ENCODE measurements at places on chromosomes 12 and 14.

DNA sequence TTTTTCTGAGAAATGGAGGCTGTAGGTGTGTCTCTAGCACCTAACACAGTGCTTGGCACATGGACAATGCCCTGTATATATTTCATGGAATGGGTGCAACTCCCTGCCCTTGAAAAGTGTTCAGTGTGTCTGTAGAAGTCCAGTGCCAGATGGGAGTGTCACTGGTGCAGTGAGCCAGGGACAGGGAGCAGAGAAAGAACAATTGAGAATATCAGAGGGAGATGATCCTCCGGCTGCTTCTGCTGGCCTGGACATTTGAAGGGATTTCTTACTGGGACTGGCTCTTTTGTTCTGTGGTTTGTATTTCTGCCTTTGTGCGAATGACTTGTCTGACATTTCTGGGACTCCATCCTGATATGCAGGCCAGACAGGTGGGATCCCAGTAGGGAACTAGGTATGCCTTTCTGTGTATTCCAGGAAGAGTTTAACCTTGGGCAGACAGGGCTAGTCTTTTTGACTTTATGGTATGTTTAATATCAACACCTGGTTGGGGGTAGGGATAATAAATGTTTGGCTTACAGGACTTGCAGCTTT is 328.0 kb downstream of the NRXN3 start:
- no peak for DNase-seq

DNA sequence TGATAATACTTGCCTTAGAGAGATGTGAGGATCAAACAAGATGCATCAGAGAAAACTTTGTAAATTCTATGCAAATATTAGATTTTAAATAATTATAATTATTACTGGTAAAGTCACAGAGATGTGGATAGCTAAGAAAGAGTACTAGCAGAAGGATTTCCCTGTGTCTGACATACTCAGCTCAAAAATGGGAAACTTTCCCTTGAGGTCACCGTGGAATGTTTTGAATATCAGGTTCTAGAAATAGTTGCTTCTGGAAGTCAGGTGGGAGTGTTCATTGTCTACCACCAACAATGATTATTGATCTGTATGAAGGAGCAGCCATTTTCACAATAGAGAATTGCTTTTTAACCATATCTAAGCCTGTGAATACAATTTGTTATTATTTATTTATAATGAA is 71.7 kb downstream of the FLRT2 start:
- DNase-seq: no peak

DNA sequence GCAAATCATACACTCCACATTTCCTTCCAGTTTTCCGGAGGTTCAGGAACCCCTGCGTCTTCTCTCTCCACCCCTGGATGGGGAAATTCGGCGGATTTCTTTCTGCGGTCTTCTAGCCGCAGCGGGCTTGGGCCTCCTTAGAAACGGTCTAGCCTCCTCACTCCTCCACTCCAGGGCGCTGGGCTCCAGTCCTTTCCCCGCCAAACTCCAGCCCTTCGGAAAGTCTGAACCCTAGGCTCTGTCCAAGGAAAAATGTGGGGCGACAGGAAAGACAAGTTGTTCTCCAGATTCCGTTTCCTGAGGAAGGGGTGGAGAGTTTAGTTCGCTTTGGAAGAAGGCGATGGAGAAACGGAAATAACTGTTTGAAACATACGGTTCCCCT is 1.4 kb upstream of the HOXC10 start:
- no peak for DNase-seq

- no peak for DNase-seq
Observed at GRCh38 chr14:66483322-66483721, 2.8 kb upstream of the CCDC196 start.

DNA sequence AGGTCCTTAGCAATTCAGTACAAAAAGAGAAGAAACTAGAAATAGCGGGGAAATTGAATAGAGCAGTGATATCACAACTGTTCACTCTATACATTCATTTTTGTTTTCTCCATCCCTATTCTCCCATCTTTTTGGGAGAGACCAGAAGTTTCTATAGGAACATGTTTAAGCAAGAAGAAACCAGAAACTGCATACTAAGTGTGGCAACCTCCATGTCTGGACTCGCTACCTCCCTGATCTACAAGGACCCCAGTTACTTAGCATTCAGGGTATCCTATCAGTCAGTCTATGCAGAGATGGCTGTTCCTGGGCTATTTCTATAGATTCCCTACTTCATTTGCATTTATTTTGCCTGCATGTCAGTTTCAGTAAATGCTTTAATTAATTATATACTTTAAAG is 178.6 kb downstream of the PHLDA1 start:
- DNase-seq: no peak

DNA sequence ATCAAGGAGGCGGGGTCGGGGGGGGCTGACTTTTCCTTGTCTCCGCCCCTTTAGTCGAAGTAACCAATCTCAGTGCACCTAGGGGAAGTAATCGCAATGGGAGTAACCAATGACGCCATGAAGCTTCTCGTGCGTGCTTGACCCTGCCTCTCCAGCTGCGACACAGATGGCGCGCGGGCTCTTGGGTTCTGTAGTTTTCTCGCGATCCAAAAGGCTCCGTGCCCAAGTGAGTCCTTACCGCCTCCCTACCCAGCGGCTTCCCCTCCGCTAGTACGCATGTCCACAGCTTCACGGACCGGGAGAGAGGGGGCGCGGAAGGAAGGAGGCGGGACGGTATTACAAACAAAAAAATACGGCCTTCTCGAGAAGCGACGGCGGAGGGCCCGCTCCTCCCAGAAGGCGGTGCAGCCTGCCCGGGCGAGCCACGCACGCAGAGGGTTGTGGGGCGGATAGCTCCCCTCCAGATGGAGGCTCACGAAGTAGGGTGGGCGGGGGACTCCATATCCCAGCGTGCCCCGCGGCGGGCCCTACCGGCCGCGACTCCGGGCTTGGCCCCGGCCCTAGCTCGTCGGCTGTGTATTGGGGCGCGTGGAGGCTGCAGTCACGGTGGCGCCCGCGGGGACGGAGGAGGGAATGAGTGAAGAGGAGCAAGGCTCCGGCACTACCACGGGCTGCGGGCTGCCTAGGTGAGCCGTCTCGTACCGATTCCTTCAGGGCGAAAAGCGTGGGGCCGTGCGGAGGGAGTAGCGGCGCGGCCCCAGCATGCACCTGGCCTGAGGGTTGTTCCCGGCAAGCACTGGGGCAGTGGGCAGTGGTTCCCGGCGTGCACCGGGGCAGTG is at the start of gene TARBP2:
Gene TARBP2, plus strand, starts transcription at position 508 of the 839 bp plus-strand sequence. Its CDS starts 126 bp downstream, at position 634.
- DNase-seq: peak; percentile 97

DNA sequence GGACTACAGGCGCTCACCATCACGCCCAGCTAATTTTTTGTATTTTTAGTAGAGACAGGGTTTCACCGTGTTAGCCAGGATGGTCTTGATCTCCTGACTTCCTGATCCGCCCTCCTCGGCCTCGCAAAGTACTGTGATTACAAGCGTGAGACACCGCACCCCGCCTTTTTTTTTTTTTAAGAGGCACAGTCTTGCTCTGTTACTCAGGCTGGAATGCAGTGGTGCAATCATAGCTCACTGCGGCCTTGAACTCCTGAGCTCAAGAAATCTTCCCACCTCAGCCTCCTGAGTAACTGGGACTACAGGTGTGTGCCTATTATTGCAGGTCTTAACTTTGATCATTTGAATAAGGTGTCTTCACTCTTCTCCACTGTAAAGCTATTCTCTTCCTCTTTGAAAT is 5.3 kb upstream of the GLTP start:
- no peak for DNase-seq

DNA sequence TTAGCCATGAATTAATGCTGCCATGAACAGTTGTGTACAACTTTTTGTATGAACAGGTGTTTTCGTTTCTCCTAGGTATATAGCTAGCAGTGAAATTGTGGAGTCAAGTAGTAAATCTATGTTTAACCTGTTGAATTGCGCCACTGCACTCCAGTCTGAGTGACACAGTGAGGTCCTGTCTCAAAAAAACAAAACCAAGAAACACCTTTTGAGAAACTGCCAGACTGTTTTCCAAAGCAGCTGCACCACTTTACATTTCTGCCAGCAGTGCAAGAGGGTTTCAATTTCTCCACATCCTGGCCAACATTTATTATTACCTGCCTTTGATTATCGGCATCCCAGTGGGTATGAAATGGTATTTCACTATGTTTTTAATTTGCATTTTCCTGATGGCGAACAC is 3.3 kb upstream of the PLEKHG3 start:
- DNase-seq: no peak

DNA sequence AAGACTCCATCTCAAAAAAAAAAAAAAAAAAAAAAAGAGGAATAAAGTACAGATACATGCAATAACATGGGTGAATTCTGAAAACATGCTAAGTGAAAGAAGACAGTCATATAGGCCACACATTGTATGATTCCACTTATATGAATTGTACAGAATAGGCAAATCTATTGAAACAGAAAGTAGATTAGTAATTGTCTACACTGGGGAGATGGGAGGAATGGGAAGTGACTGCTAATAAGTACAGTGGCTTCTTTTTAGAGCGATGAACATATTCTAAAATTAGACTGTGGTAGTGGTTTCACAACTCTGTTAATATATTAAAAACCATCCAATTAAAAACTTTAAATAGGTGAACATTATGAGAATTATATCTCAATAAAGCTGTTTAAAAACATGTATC is 74.4 kb downstream of the ANKS1B start:
- DNase-seq: no peak

DNA sequence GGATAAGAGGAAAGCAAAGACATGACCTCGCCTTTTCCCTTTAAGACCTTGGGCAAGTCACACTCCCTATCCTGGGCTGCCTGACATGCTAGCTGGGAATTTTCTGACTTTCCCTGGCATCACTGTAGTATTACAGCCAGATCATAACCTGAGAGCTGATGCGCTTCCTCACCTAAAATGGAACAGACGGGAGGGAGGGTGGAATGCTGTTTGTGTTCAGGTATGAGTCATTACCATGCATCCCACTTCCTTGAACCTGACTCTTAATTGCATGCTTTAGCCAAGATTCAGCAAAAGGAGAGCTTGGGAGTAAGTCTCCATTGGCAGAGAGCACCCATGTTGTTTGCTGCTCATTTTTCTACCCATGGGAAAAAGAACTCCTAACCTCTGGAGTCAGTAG is 156.5 kb downstream of the KCNK10 start:
- no peak for DNase-seq
